SW 1271 (cell line): ENCODE measurements at places on chromosomes 1 and 21.
A peak's percentile ranks its signal among the peaks of the same experiment; 100 is the strongest.

GRCh38 chr1:92994105-92994712 lies 32.9 kb upstream of the DIPK1A start:
- peak; percentile 25 for DNase-seq

DNA sequence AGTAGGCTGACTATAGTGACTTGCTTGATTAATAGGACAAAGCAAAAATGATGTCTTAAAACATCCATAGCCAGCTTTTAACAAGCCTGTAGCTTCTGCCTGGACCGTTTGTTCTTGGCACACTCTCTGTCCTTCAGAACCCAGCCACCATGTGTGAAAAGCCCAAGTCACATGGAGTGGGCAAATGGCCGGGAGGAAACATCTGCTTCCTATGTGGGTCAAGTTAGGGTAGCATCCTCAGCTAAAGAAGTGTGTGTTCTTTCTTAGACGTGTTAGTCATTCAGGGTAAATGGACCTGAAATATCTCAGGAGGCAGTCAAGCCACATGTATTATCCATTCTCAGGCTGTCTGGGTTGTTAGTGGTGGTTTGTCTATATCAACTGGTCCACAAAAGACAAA lies 23.4 kb downstream of the RD3 start:
- no peak for DNase-seq

DNA sequence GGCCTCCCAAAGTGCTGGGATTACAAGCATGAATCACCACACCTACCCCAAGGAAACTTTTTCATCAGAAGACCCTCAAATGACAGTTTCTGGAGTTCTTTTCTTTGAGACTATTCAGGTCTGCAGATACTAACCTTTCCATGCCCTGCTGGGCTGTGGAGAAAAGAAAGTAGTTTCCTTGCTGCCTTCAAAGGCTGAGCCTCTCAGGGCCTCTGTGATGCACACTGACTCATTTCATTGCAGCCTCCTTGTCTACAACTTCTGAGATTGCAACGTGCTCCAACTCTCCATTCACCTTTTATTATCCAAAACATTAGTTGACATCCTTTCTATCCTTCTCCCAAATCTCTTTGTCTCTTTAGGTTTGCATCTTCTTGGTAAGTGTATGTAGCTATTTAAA lies 8.8 kb upstream of the SAMSN1 start:
- no peak for DNase-seq

GRCh38 chr1:40625076-40625475 lies 40.4 kb downstream of the RIMS3 start:
- no peak for DNase-seq

- DNase-seq = no peak
These were observed 108.8 kb downstream of the GALNT2 start for GRCh38 chr1:230175839-230176238.

- peak; percentile 46 for DNase-seq
These were observed at the start of gene SPSB1 for GRCh38 chr1:9292361-9293240. Gene SPSB1, plus strand, starts transcription at chr1:9292894. Its CDS starts 62,998 bp downstream, at chr1:9355892.

GRCh38 chr1:207423560-207424292 lies 30.4 kb upstream of the CR2 start:
- DNase-seq = no peak

DNA sequence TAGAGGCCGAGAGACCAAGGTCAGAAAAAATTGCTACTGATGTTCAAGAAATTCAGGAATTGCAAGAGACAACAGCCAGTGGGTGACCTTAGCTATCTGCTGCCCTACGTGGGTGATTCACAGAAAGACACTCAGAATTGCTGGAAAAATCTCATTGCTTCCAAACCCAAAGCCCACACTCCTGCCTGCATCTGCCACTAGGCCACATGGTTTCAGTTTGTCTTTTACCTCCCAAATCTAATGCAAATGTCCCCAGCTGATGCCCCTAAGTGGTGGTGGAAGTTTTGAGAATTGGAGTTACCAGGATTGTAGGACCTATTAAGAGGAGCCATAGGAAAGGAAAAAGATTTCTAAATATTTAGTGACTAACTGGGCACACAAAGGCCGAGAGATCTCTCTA lies 341.5 kb upstream of the CHRM3 start:
- no peak for DNase-seq

- no peak for DNase-seq
These were observed 345.1 kb upstream of the USP24 start for GRCh38 chr1:55560266-55560665.

DNA sequence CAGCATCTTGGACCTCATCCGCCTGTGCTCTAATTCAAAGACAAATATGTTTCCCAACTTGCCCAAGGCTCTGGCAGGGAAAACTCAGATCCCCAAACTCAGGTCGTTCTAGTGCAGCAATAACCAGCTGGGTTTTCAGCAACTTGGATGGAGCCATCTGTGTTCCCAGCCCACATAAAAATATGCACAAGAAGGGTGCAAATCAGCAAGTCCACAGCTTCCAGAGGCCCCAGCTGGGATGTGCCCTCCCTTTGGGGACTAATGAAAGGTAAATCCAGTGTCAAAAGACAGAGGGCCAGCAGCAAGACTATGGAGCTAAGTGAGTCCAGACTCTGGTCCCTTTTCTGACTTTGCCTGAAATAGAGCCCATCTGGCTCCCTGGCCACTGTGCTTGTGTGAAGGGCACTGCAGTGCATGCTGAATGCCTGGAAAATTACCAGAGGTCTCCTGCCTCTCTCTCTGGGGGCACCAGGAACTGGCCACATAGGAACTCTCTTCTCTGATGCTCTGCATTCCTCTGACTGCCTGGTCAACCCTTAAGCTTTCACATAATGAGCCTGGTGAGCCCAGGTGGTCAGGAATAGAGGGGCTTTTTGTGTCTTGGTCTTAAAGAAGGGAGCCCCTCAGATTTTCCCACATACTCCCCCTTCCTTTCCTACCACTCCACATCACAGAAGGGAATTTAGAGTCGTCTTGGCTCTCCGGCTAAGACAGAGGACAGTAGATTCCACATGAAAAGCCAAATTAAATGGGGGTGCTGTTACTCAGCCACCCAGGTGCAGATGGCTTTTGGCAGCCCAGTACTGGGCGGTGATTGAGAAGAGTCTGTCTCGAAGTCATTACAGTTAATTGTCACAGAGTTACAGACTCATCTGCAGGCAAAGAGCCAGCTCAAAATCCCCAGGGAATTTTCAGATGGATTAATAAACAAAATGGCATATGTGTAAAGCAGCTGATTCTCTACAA lies 88.1 kb upstream of the C1orf21 start:
- DNase-seq = no peak

DNA sequence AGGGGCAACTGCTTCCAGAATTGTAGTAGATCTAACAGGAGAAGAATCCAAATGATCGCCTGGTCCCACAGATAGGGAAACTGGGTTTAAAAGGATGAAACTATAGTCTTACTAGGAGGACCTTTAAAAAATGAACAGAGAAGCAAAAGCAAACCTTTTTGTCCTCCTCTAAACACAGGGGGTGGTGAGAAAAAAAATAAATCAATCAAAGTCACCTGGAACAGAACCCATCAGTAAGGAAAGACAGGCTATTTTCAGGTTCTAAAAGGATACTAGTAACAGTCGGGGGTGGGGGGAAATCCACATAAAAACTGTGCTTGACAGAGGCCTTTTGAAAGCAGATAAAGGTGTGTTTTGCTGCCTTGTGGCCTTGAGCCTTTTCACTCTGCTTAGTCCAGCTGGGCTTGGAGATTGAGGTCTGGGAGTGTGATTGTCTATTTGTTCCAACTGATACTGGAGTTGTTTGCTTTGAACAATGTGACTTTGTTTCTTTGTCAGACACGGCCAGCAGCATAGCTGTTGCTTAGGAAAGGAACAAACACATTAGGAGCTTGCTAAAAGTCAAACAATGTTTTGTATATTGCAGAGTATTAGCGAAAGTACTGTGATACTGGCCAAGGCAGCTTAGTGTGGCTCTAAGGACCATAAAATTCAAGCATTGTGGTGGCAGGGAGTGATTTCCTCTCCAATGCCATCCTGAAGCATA lies 141.1 kb upstream of the IRF2BP2 start:
- no peak for DNase-seq

- no peak for DNase-seq
These were observed 210.3 kb downstream of the SLC35F3 start for GRCh38 chr1:234114648-234115307.

DNA sequence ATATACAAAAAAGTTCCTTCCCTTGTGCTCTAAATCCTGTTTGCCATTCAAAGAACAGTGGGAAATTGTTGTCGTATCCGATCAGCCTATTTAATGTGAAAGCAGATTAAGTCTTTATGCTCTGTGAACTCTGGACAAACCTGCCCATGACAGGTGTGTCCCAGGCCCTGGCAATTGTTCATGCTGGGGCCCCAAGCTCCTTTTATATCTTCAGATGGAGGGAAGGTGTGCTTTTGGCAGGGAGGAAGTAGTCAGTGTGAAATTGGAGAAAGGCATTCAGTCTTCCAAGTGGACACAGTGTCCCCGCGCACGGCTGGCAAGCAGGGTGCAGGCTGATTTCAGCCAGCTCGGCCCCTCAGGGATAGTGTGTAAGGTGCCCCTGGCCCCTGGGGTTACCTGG lies 135.1 kb upstream of the F3 start:
- no peak for DNase-seq

GRCh38 chr1:182255494-182255893 lies 136.1 kb downstream of the GLUL start:
- DNase-seq = no peak

DNA sequence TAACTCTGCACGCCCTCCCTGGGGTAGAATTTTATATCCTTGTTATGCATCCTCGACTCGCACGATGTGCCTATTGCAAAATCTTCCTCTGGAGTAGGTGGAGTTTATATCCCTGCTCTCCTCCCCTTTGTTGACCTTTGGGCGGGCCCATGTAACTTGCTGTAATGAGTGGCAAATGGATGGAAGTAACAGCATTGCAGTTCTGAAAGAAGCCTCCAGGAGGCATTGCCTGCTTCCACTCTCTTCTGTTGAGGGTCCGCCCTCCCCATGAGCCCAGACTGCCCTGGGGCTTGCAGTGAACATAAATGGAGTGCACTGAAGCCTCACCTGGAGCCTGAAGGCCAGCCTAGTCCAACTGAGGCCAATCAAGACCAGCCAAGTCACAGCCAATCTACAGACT lies 62.2 kb upstream of the GRIK3 start:
- no peak for DNase-seq

DNA sequence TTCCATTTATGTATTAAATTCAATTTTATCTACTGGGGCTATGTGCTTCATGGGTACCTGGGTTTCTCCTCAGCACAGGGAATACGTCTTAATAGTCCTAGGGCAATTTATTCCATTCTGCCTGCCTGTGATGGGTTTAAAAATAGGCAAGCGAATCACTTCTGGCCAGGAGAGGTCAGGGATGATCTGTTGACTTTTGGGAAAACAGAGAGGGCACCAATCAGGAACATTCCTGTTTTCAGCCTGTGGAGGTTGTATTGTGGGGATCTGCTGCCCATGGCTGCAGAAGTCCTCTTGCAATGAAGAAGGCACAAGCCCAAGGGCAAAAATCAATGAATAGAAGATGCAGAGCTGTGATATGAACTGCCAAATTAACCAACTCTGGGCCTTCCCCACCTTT lies 303.1 kb downstream of the CTH start:
- DNase-seq = no peak

DNA sequence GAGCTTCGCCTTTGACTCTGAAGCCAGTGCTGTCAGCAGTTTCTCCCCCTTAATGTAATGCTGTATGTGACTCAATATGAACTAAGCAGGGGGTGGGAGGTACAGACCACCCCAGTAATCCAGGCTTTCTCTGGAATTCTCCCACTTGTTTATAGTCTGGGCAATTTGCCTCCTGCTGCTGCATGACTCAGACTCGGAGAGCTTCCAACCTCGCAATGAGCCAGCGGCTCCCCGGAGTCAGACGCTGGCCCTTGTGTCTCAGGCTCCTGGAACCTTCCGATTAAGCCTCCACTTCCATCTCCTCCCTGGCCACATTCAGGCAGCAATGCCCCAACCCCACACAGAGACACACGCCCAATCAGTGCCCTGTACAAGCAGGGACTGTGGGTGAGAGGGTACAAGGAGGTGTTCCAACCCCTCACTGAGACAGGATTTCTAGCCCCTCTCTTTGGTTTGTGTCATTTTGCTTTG lies 471.7 kb upstream of the VAMP3 start:
- DNase-seq = peak; percentile 65

DNA sequence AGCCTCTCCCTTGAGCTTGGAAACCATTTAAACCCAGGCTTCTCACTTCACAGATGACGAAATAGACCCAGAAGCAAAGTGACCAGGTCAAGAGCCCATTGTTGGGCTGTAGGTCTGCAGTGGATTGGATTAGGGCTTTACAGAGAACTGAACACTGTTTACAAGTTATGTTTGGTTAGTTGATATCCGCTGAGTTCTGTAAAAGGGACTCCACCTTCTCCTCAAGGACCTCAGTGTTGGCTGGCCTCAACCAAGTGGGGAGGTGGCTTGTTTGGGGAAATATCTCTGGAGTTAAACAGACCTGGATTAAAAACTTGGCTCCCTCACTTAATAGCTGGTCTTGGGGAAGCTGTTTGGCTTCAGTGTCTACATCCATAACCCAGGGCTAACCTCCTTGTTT lies 88.1 kb downstream of the UCK2 start:
- no peak for DNase-seq

- DNase-seq = no peak
These were observed 25.4 kb upstream of the CGN start for GRCh38 chr1:151485685-151486255.

DNA sequence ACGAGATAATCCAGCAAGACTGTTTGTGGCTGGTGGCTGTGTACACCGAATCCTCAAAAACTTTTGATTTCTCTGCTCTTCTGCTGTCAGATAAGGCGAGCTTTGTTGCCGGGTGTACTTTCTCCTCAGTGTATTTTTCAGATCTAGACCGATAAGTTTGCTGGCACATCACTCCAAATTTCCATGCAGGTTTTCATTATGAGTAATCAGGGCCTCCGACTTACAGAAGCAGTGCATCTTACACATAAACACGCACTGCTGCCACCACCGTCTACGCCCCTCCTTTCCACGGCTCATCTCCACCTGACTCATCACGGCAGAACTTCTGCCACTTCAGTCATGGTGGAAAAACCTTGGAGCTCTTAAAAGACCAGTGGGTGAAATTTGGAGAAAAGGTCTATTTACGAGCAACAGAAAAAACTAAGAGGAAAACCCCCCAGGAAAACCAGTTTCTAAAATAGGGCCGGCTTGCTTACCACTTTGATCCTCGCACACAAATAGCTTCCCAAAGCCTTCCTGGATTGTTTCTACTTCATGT lies 7.7 kb downstream of the ZBTB21 start:
- DNase-seq = no peak

- DNase-seq = peak; percentile 45
These were observed 4.9 kb upstream of the TNFRSF1B start for GRCh38 chr1:12161662-12162458.

GRCh38 chr1:208785629-208786028 lies 541.4 kb upstream of the PLXNA2 start:
- no peak for DNase-seq

- DNase-seq = no peak
These were observed 5.2 kb downstream of the GPR25 start for GRCh38 chr1:200877839-200878551.

- DNase-seq = no peak
These were observed 1.9 kb downstream of the KRTAP10-4 start for GRCh38 chr21:44575307-44576024.

- no peak for DNase-seq
These were observed 56.0 kb upstream of the PLXNA2 start for GRCh38 chr1:208300084-208300770.

GRCh38 chr1:162303004-162303344 lies 73.7 kb downstream of the SPATA46 start:
- DNase-seq = no peak
